ENCODE measurements at places on chromosomes 11 and 22.

- DNase-seq = no peak
Observed at GRCh38 chr11:106723071-106723470, 295.2 kb downstream of the GUCY1A2 start.

- no peak for DNase-seq
Observed at GRCh38 chr11:114105611-114106010, 46.1 kb downstream of the ZBTB16 start.

GRCh38 chr11:126341760-126342161, 13.7 kb upstream of the ST3GAL4 start:
- no peak for DNase-seq

DNA sequence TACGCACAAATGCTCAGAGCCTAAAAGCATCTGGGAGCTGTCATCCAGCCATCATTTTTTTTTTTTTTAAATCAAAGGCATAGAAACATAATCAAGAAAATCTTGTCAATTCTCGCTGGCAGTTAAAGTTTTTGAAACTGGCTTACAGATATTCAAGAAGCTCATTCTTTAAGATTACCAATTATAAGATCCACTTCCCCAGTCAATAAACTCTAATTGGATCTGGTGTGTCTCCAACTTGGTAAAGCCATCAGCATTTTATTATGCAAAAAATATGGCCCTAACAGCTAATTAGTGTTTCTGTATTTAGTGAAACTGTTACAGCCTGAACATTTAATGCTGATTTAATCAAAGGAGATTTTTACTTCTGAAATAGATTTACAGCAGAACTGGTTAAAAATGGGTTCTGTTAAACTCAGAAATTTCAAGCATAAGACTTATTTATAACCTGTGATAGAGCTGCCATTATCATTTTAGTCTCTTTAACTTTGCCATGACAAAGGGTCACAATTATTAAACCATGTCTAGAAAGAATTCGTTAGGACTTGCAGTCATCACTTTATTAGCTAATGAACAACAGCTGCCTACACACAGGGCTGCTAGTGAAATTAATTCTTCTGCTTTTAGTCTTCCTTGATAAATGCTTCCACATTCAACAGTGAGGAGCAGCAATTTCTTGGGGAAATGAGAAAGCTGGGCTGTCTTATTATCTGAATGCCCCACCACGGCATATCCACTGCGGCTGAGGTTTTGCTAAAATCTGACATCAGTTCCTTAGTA, 176.4 kb upstream of the PITPNB start:
- DNase-seq = no peak

- DNase-seq = peak; percentile 21
Observed at GRCh38 chr11:115924744-115925567, 420.7 kb upstream of the CADM1 start.

DNA sequence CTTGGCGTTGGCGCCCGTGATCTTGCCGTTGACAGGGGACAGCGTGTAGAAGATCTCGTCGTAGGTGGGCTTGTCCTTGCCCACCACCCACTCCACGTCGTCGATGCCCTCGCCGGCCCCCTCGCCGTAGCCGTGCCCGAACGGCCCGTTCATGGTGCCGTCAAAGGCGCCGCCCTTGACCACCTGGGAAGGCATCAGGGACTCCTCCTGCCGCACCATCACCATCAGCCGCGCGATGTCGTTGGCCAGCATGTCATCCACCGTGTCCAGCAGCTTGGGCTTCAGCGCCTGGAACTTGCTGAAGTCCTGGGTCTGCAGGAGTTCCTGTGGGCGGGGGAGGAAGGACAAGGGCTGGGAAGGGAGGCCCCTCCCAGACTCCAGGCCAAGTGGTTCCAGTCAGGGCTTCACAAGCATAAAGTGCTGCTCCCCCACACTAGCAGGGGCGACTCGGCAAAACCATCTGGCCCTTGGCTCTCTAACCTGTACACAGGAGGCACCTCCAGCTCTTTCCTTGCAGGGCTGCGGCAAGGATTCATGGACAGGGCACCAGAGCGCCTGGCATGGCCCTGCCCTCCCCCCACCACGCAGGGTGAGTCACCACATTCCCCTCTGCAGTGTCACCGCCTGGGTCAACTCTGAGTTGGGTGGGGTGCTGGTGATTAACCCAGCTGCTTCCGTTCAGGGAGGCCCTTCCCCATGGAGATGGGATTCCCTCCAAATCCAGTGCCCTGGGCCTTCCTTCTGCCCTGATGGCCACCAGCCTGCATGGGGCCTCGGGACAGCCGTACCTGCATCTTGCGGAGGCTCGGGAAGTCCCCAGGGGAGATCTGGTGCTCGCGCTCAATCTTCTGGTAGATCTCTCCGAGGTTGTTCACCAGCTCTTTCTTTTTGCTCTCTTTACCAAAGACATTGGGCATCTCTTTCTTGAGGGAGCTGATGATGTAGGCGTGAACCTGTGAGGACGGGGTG, 10.4 kb upstream of the CDC42BPG start:
- peak; percentile 60 for DNase-seq

GRCh38 chr22:48882636-48883200, 945.0 kb downstream of the BRD1 start:
- DNase-seq = no peak

DNA sequence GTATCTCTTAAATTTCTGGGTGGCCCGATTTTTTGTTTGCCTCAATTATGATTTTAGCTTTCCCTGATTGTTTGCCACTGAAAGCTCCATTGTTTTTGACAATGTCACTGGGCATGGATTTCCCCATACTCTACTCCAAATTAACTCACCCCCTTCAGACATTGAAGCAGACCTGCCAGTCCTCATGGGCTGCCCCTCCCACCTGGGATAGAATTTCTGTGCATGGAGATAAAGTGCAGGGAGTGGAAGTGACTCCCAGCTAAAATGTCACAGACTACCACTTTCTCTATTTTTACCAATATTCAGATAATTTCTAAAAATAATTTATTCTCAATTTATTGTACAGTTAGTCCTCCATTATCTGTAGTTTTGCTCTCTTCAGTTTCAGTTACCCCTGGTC, 79.1 kb upstream of the CLPB start:
- no peak for DNase-seq

DNA sequence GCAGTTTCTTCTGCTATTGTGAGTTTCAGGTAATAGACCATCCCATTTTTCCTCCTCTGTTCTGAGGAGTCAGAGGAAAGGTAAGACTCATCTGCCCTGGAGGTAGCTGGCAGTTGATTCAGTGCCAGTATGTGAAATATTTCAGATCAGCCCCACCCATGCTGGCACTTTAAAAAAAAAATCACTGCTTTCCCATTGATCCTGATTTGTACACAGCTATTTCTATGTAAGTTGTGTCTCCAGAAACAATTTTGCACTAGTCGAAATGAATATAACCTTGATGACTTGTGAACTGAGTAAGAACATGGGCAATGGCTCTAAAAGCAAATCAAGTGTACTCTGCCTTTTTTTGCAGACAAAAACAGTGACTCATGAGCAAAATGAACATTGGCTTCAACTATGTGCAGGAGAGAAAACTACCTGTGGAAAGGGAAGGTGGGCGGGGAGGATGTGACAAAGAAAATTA, 82.0 kb upstream of the OR5AK2 start:
- DNase-seq = no peak

GRCh38 chr22:20885017-20885556, 26.3 kb downstream of the SNAP29 start:
- DNase-seq = no peak

- DNase-seq = no peak
Observed at GRCh38 chr22:20511578-20512229, 4.3 kb downstream of the MED15 start.

- no peak for DNase-seq
Observed at GRCh38 chr11:93536101-93536861, 6.9 kb downstream of the SMCO4 start.

DNA sequence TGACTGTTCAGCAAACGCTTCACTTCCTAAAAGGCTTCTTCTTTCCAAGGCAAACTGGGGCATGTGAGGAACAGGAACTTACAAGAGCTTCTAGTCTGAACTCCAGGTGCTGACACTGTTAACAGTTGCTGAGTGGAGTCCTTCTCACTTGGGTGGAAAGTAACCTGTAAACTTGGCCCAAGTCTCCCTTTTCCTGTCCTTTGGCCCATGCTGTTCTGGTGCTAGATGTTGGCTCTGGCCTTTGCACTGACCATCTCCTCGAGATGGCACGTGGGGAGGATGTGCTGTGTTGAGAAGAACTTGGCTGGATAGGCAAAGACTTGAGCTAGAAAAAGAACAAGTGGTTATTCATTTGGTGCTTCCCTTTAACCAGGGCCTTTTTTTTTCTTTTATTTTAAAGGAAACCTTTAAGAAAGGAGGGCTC, 53.6 kb downstream of the PTPRJ start:
- DNase-seq = no peak
